ENCODE measurements at places on chromosomes 13 and 19.

- peak; percentile 76 for DNase-seq
Measured at GRCh38 chr19:45097776-45098520, 5.0 kb downstream of the PPP1R37 start.

DNA sequence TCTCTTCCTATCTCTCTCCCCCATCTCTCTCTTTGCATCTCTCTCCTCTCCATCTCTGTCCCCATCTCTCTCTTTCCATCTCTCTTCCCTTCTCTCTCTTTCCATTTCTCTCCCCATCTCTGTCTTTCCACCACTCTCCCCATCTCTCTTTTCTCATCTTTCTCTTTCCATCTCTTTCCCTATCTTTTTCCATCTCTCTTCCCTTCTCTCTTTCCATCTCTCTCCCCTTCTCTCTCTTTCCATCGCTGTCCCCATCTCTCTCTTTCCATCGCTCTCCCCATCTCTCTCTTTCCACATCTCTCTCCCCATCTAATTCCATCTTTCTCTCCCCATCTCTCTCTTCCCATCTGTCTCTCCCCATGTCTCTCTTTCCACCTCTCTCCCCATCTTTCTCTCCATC, 24.5 kb downstream of the ADGRE3 start:
- DNase-seq: no peak

GRCh38 chr19:45163751-45164460, 3.1 kb upstream of the NKPD1 start:
- DNase-seq: no peak

GRCh38 chr13:60696602-60697001, 299.6 kb downstream of the TDRD3 start:
- DNase-seq: no peak

- peak; percentile 91 for DNase-seq
Measured at GRCh38 chr19:18995804-18996241, 37.5 kb downstream of the SUGP2 start.

- DNase-seq: no peak
Measured at GRCh38 chr13:44088991-44089413, 209.3 kb downstream of the LACC1 start.

Data from 8988T (cell line).